ENCODE measurements at places on chromosomes 2 and 18.
A peak's percentile ranks its signal among the peaks of the same experiment; 100 is the strongest.

DNA sequence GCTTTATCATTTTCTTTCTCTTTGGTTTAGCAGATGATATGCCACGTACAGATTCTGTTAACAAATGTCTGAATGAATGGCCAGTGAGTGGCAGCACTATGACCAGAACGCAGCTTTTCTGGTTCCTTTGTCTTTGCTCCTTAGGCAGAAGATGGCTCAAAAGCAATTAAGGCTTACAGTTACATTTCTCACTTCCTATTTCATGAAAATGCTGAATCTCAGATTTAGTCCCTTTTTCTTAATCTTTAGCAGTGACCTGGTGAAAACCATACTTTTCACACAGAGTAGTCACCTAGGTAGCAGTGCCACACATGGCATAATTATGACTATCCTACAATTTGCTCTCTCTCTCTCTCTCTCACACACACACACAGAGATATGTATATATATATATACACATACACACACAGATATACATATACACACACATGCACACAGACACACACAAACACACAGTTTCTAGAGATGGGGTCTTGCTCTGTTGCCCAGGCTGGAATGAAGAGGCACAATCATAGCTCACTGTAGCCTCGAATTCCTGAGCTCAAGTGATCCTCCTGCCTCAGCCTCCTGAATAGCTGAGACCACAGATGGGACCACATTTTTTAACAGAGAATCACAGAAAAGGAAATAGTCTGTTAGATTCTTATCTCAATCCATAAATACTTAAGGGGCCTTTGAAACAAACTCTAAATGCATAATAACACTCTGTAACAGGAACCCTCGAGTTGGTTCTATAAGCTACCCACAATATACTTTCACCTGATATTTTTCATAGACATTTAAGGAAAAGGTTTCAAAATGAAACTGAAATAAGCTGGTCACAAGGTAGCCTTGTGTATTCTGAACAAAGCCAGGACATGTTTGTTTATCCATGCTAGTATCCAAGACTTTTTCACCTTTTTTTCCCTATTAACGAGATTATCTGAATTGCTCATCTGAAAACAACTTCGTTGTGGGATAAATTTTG is 11.6 kb downstream of the PDE6D start:
- no peak for DNase-seq

DNA sequence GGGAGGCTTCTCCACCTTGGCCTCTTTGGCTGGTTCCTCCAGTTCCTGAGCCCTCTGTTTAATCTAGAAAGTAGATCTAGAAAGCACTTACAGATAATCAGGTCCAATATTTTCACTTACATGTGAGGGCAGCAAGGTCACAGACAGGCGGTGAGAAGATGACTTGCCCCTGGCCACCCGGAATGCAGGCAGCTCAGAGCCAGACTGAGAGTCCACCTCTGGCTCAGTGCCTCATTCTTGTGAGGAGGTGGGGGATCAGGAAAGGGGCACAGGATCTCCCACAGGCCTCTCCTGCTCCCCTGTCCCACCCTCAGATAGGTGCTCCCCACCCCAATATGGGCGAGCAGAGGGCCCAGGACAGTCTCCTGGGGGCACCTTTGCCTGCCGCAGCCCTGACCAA is 5.8 kb downstream of the WNT6 start:
- no peak for DNase-seq

DNA sequence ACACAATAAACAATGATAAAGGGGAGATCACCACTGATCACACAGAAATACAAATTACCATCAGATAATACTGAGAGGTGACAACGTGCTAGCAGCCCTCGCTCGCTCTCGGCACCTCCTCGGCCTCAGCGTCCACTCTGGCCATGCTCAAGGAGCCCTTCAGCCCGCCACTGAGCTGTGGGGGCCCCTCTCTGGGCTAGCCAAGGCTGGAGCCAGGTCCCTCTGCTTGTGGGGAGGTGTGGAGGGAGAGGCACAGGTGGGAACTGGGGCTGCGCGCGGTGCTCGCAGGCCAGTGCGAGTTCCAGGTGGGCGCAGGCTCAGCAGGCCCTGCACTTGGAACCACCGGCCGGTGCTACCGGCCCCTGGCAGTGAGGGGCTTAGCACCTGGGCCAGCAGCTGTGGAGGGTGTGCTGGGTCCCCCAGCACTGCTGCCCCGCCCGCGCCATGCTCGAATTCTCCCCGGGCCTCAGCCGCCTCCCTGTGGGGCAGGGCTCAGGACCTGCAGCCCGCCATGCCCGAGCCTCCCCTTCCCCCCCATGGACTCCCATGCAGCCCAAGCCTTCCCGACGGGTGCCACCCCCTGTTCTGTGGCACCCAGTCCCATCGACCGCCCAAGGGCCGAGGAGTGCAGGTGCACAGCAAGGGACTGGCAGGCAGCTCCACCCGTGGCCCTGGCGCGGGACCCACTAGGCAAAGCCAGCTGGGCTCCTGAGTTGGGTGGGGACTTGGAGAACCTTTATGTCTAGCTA is 340.0 kb upstream of the GULP1 start:
- DNase-seq, result no peak

DNA sequence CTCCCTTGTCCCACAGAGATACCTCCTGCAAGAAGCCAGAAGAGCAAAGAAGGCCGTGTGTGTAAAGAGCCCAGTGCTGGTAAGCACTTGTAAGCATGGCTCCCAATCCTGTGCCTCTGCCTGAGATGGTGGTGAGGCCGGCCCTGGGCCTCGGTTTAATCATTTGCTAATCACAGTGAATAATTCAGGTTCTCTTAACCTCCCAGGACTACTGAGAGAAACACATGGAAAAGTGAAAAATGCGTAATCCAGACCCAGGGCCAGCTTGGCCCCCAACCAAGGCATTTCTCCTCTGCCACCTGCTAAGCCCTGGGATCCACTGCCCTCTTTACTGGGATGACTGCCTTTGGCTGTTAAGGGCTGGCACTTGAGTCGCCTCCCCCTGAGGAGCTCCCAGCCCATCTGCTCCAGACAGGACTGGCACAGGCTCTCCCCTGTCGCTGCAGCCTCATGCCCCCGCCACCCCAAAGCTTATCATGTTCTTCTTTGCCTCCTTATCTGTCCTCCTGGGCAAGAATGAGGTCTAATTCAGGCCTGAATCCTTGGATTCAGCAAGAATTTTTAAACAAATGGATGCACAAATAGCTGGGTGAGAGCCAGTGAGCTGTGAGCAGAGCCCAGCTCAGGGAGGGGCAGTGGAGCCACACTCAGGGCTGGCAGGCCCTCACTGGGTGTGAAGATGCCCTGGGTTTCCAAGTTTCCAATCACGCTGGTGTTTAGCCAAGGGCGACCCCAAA is 193.9 kb upstream of the HS6ST1 start:
- no peak for DNase-seq

- DNase-seq, result peak; percentile 32
These were observed 194.8 kb downstream of the ZEB2 start for GRCh38 chr2:144325086-144325485.

DNA sequence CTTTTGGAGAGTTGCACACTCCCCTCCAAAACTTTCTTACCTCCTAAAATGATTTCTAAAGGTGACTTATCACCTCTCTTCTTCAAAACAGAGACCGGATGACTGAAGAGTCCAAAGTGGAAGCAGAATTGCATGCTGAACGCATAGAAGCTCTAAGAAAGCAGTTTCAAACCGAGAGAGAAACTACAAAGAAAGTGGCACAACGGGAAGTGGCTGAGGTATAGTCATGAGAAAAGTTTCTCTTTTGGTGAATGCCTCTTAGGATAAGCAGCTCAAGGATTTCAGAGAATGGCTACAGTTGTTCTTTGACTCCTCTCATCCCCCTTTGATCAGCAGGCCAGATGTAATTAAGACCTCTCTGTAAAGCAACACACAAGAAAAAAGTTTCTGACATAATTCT is 73.6 kb downstream of the GTF3C3 start:
- DNase-seq, result no peak

GRCh38 chr2:119960821-119961220 is 52.1 kb upstream of the EPB41L5 start:
- DNase-seq, result no peak

DNA sequence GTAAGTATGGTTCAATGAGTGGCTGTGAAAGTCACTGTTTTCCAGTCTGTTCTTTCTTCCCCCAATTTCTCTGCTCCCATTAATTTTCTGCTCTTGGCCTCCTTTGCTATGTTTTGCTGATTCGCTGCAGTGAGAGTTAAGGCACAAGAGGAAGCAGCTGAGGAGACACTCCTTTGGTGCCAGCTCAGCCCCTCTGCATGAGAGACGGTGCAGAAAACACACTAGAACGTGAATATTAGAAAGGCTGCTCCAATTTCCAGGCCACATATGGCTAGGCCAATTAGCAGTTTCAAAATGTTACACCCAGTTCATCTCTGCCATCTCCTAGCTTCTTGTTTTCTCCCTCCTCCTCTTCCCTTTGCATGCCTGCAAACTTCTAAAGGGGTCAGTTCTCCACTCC is 38.9 kb downstream of the AKAIN1 start:
- no peak for DNase-seq

DNA sequence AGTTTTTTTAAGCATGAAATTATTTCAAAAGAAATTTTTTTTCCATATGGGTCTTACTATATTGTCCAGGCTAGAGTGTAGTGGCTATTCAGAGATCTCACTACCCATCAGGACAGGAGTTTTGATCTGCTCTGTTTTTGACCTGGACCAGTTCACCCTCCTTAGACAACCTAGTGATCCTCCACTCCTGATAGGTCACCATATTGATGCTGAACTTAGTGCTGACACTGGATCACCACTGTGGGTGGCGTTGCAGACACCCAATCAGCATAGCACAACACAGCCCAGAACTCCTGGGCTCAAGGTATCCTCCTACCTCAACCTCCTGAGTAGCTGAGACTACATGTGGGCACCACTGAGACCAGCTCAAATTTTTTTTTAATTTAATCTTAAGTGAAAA is 8.2 kb downstream of the OLA1 start:
- DNase-seq, result no peak

- no peak for DNase-seq
These were observed 3.0 kb downstream of the SIX2 start for GRCh38 chr2:45006041-45006941.

Data from activated CD8-positive, alpha-beta memory T cell treated with anti-CD3 and anti-CD28 coated beads for 4 hours (primary cell).